Stomach (tissue), 19 donors: ENCODE measurements at places on chromosomes 4 and X. TPM values are rescaled to one million over a fixed set of nuclear protein-coding genes. Genes with fewer than 3 reads are reported as not detected.

DNA sequence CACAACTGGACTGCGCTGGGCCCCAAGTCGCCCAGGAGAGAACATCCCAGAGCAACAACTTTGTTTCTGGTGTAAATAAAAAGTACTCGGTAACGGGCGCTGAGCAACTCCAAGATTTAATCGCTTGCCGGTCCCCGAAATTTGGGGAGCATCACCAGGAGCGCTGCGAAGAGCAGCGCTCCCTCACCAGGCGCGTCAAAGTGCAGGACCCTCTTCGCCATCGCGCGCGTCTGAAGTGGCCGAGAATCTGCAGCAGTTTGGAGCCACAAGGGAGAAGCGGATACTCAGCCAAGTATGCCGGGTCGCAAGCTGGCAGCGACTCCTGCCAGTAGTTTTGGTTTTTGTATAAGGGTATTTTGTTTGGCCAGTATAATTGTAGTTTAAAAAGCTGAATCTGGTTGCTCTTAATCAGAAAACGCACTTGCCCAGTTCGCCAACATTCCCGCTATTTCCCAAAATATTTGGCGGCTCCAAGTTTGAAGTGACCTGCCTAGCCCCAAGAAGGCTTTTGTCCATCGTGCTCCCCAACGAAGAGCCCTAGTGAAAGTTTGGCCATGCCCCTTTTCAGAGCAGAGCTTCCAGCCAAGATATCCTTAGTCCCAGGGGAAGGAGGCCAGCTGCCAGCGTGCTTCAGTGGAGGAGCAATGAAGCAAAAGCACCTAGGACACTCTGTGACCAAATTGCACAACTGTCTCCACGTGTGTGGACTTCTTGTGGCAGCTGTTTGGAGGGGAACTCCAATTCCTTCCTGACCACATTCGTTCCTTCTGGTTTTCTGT, 557 bp upstream of the KDR start:
- no peaks in the 10 kb centered on the region for H3K27me3 ChIP-seq
- H3K36me3 ChIP-seq: no peaks in the 10 kb centered on the region
- DNase-seq: no peak
- H3K4me3 ChIP-seq: peak overlapping the region; percentile 57

GRCh38 chrX:37677765-37678164, 7.8 kb upstream of the XK start:
- H3K4me1 ChIP-seq: peaks cover 12% of the 10 kb centered on the region
- DNase-seq: no peak
- H3K27ac ChIP-seq: no peak overlapping the region
- no peaks in the 10 kb centered on the region for H3K36me3 ChIP-seq

DNA sequence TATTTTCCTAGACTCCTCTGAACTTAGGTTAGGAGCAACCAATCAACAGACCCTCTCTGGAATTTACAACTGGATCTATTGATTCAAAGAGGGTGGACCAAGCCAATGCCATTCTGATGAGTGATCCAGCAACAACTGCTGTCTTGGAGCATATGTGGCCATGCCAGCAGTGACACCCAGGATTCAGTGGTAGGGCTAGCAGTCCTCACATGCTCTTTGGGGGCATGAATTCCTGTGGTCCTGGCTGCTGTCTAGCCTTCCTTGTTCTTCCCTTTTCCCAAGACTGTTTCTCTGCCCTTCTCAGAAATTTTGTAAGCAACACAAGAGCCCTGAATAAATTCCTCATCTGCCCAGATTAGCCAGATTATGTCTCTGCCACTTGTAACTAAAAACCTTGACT, 61.5 kb upstream of the GATB start:
- DNase-seq: no peak
- H3K27ac ChIP-seq: no peak overlapping the region
- H3K4me3 ChIP-seq: no peak overlapping the region
- no peaks in the 10 kb centered on the region for H3K27me3 ChIP-seq
- no peaks in the 10 kb centered on the region for H3K36me3 ChIP-seq

- H3K36me3 ChIP-seq: no peaks in the 10 kb centered on the region
- peak overlapping the region; percentile 35 for H3K4me3 ChIP-seq
- peak overlapping the region; percentile 75 for H3K27ac ChIP-seq
- no peaks in the 10 kb centered on the region for H3K27me3 ChIP-seq
- no peaks in the 10 kb centered on the region for H3K4me1 ChIP-seq
- peak; percentile 67 for DNase-seq
These were observed 5.3 kb downstream of the GAGE10 start for GRCh38 chrX:49308604-49309269.

GRCh38 chr4:85153221-85153620, 186.7 kb upstream of the WDFY3 start:
- H3K27ac ChIP-seq: no peak overlapping the region
- no peaks in the 10 kb centered on the region for H3K36me3 ChIP-seq
- no peak overlapping the region for H3K4me3 ChIP-seq
- no peaks in the 10 kb centered on the region for H3K27me3 ChIP-seq
- DNase-seq: no peak
- H3K4me1 ChIP-seq: no peaks in the 10 kb centered on the region

Gene ARMCX4
- total RNA-seq: 35.3 TPM

DNA sequence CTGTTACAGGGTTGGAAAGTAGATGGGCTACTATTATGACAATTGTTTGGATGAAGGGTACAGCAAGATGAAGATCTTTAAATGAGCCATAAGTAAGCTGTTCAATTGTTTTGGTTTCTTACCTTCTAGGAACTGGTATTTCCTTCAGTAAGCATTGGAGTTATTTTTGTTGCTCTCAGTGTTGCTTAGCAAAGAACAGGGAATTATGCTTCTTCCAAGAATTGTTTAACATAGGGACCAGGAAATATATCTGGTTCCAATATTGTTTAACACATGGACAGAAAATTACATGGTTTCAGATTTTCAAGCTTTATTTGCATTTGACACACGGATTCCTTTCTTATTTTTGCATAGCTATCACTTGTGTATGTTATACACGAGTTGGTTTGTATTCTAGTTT, 1999.0 kb downstream of the ARAP2 start:
- H3K4me3 ChIP-seq: no peak overlapping the region
- no peaks in the 10 kb centered on the region for H3K27me3 ChIP-seq
- H3K4me1 ChIP-seq: no peaks in the 10 kb centered on the region
- DNase-seq: no peak
- no peaks in the 10 kb centered on the region for H3K36me3 ChIP-seq
- no peak overlapping the region for H3K27ac ChIP-seq

GRCh38 chrX:79181401-79181800, 36.9 kb downstream of the GPR174 start:
- H3K4me1 ChIP-seq: no peaks in the 10 kb centered on the region
- DNase-seq: no peak
- H3K27me3 ChIP-seq: no peaks in the 10 kb centered on the region
- H3K27ac ChIP-seq: no peak overlapping the region
- no peaks in the 10 kb centered on the region for H3K36me3 ChIP-seq

Gene RAB40A
- not detected for total RNA-seq

GRCh38 chr4:138439143-138439581, 197.0 kb upstream of the SLC7A11 start:
- no peaks in the 10 kb centered on the region for H3K4me1 ChIP-seq
- no peak overlapping the region for H3K4me3 ChIP-seq
- H3K27ac ChIP-seq: no peak overlapping the region
- no peaks in the 10 kb centered on the region for H3K27me3 ChIP-seq
- no peak for DNase-seq
- H3K36me3 ChIP-seq: no peaks in the 10 kb centered on the region

Gene CT45A2
- not detected for total RNA-seq

GRCh38 chr4:20137176-20137575, 114.5 kb upstream of the SLIT2 start:
- no peaks in the 10 kb centered on the region for H3K36me3 ChIP-seq
- H3K4me3 ChIP-seq: no peak overlapping the region
- no peaks in the 10 kb centered on the region for H3K27me3 ChIP-seq
- DNase-seq: no peak

DNA sequence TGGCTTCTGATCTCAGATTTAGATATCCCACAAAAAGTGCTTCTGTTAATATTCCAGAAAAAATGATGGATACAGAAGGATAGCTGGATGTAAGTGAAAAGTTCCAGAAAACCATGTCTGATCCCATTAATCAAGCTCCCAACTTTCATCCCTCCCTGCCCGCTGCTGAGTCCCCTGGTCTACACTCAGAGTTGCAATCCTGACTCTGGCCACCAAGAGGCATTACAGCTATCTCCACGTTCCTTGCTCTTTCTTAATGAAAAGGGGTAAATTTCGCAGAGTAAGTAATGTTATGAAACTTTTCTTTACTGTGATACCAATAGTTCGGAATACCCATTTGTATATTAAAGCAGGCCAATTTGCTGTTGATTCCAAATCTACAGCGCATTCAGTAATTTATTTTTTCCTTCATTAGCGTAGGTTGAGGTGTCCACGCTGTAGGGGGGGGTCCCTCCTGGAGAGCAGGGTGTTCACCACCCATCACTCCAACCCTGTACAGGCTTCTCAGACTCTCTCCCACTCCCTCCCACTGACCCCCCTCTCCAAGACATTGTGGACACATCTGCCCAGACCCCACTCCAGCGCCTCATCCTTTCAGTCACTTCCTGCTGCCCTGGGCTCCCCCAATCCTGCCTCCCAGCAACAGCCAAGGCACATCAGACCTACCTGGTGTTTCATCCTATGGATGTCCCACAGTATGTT, 55.1 kb downstream of the RAB40A start:
- H3K36me3 ChIP-seq: no peaks in the 10 kb centered on the region
- H3K27ac ChIP-seq: no peak overlapping the region
- H3K4me3 ChIP-seq: peak overlapping the region; percentile 16

Gene RPA4
- total RNA-seq: 1.6 TPM

DNA sequence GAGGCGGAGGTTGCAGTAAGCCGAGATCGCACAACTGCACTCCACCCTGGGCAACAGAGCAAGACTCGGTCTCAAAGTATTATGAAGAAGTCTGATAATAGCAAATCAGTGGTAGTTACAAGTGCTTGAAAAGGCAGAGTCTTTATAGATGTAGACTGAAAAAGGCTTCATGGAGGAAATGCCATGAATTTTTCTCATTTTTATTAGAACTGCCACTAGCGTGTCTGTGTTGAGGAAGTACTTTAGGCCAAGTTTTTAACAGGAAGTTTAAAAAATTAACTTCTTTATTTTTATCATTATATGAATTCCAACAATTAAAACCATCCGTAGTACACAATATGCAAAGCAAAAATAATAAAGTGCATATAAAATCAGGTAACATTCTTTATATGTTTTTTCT, 32.8 kb upstream of the IL13RA1 start:
- no peaks in the 10 kb centered on the region for H3K36me3 ChIP-seq
- no peaks in the 10 kb centered on the region for H3K4me1 ChIP-seq
- no peak overlapping the region for H3K27ac ChIP-seq
- DNase-seq: no peak
- no peaks in the 10 kb centered on the region for H3K27me3 ChIP-seq

Gene AKAP14
- total RNA-seq: not detected

DNA sequence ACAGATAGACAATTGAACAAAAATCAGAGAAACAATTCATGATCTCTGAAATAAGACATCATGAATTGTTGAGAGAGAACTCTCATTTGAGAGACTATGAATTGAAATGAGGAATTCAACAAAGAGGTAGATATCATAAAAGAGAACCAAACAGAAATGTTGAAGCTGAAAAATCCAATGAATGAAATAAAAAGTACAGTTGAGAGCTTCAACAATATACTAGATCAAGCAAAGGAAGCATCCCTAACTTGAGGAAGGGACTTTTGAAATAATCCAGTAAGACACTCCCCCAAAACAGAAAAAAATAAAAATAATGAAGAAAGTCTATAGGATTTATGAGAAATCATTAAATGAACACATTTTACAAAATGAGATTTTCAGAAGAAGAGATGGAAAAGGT, 310.0 kb upstream of the PCDH10 start:
- H3K4me1 ChIP-seq: no peaks in the 10 kb centered on the region
- no peak overlapping the region for H3K27ac ChIP-seq
- no peaks in the 10 kb centered on the region for H3K36me3 ChIP-seq
- H3K4me3 ChIP-seq: no peak overlapping the region
- H3K27me3 ChIP-seq: no peaks in the 10 kb centered on the region
- DNase-seq: no peak

DNA sequence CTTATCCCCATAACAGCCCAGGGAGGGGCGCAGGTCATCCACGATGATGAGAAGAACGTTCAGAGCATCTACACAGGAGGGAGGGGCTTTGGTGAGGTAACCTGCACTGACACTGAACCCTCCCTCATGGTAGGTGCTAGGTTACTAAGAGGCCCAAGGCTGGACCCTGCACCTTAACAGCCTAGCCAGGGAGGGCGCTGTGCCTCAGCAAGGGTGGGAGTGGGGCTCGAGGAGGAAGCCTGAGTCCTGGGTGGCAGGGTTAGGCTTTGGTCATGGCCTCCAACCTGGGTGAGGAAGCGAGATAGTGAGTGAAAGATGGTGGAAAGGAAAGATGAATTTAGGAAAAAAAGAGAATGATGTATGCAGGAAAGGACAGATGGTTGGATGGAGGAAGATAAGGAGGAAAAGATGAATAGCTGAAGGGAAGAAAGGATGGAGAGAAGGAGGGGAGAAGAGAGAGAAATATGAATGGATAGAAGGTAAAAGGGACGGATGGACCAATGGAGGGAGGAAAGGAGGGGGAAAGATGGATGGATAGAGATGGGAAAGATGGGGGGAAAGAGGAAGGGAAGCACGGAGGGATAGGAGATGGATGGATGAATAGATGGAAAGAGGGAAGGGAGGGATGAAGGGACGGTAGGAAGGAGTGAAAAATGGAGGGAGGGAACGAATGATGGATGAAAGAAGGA, 736 bp downstream of the IDS start:
- no peak overlapping the region for H3K27ac ChIP-seq
- H3K4me3 ChIP-seq: peak overlapping the region; percentile 59
- DNase-seq: peak; percentile 48
- H3K27me3 ChIP-seq: no peaks in the 10 kb centered on the region
- H3K4me1 ChIP-seq: peaks cover 8% of the 10 kb centered on the region

GRCh38 chr4:128298146-128298758, 10.6 kb upstream of the PGRMC2 start:
- H3K36me3 ChIP-seq: no peaks in the 10 kb centered on the region
- peak overlapping the region; percentile 28 for H3K27ac ChIP-seq
- H3K27me3 ChIP-seq: no peaks in the 10 kb centered on the region
- H3K4me1 ChIP-seq: no peaks in the 10 kb centered on the region
- H3K4me3 ChIP-seq: no peak overlapping the region
- peak; percentile 49 for DNase-seq

DNA sequence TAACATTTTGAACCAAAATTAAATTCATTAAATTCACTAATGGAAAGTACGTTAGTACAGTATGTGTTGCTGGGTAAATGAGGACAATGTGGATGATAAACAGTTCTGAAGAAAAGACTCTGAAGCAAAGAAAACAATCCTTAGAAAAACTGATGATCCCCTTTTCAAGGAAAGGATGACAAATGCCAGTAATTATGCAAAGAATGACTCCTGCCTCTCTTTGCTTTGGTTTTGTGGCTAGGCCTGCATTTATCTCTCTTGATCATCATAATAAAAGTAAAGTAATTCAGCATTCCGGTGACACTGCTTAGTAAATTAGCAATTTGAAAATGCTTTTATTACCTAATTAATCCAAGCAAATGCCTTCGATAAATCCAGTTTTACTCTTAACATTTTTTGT, 652.2 kb upstream of the DIPK2B start:
- H3K27me3 ChIP-seq: no peaks in the 10 kb centered on the region
- peaks cover 11% of the 10 kb centered on the region for H3K4me1 ChIP-seq
- DNase-seq: no peak
- no peak overlapping the region for H3K4me3 ChIP-seq
- H3K36me3 ChIP-seq: no peaks in the 10 kb centered on the region
- no peak overlapping the region for H3K27ac ChIP-seq

GRCh38 chr4:3307891-3308575, 15.2 kb downstream of the RGS12 start:
- DNase-seq: no peak
- H3K27me3 ChIP-seq: no peaks in the 10 kb centered on the region
- no peaks in the 10 kb centered on the region for H3K36me3 ChIP-seq
- H3K27ac ChIP-seq: no peak overlapping the region
- H3K4me3 ChIP-seq: no peak overlapping the region
- H3K4me1 ChIP-seq: peaks cover 24% of the 10 kb centered on the region

Gene FGA
- total RNA-seq: not detected
